ENCODE measurements at places on chromosomes 2 and 18.

GRCh38 chr2:213980883-213981282 lies 430.0 kb upstream of the VWC2L start:
- no peak for DNase-seq

DNA sequence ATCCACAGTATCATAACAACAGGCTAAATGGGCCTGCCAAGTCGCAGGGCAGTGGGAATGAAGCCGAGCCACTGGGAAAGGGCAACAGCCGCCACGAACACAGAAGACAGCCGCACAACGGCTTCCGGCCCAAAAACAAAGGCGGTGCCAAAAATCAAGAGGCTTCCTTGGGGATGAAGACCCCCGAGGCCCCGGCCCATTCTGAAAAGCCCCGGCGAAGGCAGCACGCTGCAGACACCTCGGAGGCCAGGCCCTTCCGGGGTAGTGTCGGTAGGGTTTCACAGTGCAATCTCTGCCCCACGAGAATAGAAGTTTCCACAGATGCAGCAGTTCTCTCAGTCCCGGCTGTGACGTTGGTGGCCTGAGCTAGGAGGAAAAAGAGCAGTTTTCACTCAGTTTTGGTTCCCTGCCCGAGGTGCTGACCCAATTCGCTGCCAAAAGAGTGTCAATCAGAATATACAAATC lies 32.2 kb downstream of the KCTD18 start:
- DNase-seq, result no peak

DNA sequence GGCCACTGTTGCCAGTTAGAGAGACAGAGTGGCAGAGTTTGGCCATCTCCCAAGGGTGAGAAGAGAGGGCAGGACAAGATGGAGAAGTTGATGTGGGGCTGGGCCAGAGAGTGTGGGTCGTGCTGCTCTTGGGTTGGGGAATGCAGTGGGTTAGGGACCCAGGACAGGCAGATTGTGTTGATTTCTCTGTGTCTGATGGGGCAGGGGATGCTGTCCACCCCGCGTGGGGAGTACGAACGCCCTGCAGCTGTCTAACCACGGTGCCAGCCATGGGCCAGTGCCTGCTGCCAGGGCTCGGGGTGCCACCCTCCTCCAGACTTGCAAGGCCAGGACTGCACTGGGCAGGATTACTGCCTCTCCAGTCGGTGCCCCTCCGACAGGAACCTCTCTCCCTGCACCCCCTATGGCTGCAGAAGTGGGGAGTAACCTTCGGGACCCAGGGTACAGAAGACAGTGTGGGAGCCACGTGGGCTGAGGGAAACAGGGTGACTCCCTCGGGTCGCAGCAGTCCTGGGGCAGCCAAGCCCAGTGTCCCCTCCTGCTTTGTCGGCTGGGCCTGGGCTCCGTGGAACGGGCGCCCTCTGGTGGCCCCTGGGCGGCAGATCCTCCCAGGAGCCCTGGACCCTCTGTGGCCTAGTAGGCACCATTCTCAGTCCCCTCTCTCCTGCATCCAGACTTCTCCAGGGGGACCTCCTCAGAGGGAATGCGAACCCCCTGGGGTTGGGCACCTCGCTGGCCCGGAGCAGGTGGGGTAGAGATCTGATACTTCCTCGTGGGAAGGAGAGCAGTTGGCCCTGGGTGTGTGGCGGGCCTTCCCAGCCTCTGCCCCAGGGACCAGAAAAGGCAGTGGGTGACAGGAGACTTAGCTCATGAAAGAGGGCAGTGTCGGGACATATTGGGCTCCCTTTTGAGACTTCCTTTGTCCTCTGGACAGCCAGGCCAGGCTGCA lies 2.7 kb downstream of the GPC1 start:
- DNase-seq, result peak; percentile 96

- no peak for DNase-seq
Measured at GRCh38 chr2:113172721-113173541, 840 bp upstream of the PSD4 start.

Data from HuH-7.5 (cell line).